Immature natural killer cell (primary cell): ENCODE measurements at places on chromosomes 12 and 14. TPM values are rescaled to one million over a fixed set of nuclear protein-coding genes. Genes with fewer than 3 reads are reported as not detected.

GRCh38 chr12:103036581-103037214 lies 79.2 kb downstream of the ASCL1 start:
- no peaks in the 10 kb centered on the region for H3K27me3 ChIP-seq
- no peaks in the 10 kb centered on the region for H3K36me3 ChIP-seq
- no peaks in the 10 kb centered on the region for H3K4me1 ChIP-seq
- no peak overlapping the region for H3K27ac ChIP-seq
- no peak overlapping the region for H3K4me3 ChIP-seq

GRCh38 chr12:44509471-44509870 lies 366.6 kb downstream of the NELL2 start:
- no peak overlapping the region for H3K4me3 ChIP-seq
- H3K27ac ChIP-seq: no peak overlapping the region
- no peaks in the 10 kb centered on the region for H3K4me1 ChIP-seq
- no peak for DNase-seq
- no peaks in the 10 kb centered on the region for H3K36me3 ChIP-seq
- H3K27me3 ChIP-seq: no peaks in the 10 kb centered on the region

DNA sequence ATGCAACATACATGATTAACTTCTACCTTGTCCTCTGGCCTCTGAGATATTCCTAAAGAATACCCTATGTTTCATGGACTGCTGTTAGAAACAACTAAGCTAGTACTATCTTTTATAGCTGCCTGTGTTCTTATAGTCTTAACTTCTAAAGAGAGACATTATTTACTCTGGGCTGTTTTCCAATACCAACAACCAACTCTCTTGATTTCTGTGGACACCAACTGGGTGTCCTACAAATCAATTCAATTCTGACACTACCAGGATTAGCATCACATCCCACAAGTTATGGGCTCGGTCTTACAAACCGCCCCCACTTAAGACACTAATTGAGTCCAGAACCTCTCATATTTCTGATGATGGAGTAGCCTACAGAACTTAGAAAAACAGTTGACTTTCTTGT lies 8.3 kb downstream of the XPOT start:
- no peak overlapping the region for H3K4me3 ChIP-seq
- peaks cover 34% of the 10 kb centered on the region for H3K36me3 ChIP-seq
- no peak overlapping the region for H3K27ac ChIP-seq
- H3K27me3 ChIP-seq: no peaks in the 10 kb centered on the region

CFAP251 gene
- polyA plus RNA-seq: not detected

ACOT6 gene
- not detected for polyA plus RNA-seq

PIWIL1 gene
- not detected for polyA plus RNA-seq

AMN gene
- polyA plus RNA-seq: 1.2 TPM

ATXN2 gene
- polyA plus RNA-seq: 12.3 TPM

POMT2 gene
- polyA plus RNA-seq: 0.36 TPM

RAPGEF3 gene
- polyA plus RNA-seq: 0.25 TPM
